ENCODE measurements at places on chromosomes 5 and 9.

DNA sequence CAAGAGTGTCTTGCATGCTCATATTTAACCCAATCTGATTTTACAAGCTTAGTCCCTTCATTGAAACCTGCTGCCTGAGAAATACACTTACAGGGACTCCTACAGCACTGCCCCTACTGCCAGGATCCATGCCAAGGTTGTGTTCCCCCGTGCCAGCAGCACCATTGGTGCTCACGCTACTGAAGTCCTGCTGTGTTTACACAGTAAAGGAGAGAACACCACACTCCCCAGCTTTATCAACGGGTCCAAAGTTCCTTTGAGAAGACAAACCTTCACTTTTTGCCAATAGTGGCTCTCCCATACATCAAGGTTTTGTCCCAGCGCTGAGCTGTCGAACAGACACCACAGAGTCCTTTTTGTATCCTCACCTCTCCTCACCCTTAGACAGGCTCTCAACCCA lies 155.1 kb upstream of the WWC1 start:
- DNase-seq: no peak

GRCh38 chr9:126915281-126915816 lies 767 bp downstream of the RALGPS1 start:
- peak; percentile 43 for DNase-seq

- DNase-seq: no peak
Measured at GRCh38 chr9:37197158-37198038, 77.0 kb downstream of the ZCCHC7 start.

- peak; percentile 15 for DNase-seq
Measured at GRCh38 chr5:42894057-42894456, 82.4 kb upstream of the SELENOP start.

DNA sequence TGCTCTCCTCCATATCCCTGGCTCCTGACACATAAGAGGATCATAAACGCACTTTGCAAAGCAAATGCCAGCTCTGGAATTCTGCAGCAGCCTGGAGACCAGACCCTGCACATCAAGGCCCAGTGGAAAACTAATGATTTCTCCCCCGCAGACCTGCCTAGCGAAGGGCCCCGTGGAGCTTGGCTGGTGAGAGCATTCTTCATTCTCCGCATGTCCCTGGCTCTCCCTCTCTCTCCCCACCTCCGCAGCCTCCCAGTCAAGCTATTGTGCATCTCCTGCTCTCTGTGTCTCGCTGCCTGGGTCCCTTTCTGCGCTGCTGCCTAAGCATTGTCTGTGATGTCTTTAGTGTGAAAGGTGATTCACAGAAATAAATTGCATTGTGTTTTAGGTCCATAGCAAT lies 46.7 kb downstream of the GRIA1 start:
- no peak for DNase-seq

- no peak for DNase-seq
Measured at GRCh38 chr5:159933531-159934485, 17.5 kb downstream of the ADRA1B start.

GRCh38 chr5:77210091-77210963 lies at the start of gene PDE8B:
TSS of gene PDE8B (plus strand) at chr5:77210680. CDS start at chr5:77210926, 246 bp downstream.
- no peak for DNase-seq

DNA sequence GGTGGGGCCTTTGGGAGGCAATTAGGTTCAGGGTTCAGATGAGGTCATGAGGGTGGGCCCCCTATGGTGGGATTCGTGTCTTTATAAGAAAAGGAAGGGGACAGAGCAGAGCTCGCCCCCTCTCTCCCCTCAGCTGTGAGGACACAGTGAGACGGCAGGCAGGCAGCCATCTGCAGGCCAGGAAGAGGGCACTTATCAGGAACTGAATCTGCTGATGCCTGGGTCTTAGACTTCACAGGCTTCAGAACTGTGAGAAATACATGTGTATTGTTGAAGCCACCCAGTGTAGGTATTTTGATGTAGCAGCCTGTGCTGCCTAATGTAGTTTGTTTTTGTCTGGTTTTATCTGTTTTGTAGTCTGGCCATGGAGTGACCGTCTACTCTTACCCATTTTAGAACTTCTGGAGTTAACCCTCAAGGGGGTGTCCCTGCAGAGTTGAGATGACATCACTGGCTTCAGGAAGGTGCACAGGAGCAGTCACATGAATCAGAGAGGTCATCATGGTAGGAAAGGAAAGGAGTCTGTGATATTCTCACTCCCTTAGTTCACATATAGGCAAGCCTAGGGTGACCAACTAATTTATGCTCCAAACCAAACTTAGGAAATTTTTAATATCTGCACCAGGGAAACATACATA lies 71.0 kb downstream of the LRRC70 start:
- no peak for DNase-seq

DNA sequence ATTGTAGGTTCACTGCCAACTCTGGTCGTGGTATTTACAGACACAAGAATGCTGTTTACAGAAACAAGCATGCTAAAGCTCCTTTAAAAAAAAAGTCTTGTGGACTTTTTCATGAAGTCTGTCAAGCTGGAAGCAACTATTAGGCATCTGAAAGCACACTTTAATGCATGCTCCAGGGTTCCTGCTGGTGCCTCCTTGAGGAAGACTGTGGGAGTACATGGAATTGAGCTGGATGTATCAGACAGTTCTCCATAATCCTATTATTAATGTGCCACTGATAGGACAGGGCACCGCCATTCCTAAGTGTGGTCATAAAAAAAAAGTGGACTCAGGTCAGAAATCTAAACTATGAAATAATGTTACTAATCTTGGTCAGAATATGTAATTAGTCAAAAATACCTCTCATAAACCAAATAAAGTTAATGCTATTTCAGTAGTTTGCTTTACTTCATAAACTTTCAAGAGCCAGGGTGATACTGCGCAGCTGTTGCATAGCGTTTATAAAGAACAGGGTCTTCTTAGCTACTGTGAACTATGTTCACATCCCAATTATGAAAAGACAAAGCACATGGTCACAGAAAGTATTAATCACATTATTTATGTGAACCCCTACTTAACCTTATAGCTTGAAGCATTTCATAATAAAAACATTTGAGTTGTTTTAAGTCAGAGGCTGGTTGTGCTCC lies 390.8 kb upstream of the PTGER4 start:
- DNase-seq: no peak
